ENCODE measurements at places on chromosomes 5 and 9.
A peak's percentile ranks its signal among the peaks of the same experiment; 100 is the strongest.

- no peak for DNase-seq
These were observed 109.9 kb downstream of the UGCG start for GRCh38 chr9:112006361-112007020.

DNA sequence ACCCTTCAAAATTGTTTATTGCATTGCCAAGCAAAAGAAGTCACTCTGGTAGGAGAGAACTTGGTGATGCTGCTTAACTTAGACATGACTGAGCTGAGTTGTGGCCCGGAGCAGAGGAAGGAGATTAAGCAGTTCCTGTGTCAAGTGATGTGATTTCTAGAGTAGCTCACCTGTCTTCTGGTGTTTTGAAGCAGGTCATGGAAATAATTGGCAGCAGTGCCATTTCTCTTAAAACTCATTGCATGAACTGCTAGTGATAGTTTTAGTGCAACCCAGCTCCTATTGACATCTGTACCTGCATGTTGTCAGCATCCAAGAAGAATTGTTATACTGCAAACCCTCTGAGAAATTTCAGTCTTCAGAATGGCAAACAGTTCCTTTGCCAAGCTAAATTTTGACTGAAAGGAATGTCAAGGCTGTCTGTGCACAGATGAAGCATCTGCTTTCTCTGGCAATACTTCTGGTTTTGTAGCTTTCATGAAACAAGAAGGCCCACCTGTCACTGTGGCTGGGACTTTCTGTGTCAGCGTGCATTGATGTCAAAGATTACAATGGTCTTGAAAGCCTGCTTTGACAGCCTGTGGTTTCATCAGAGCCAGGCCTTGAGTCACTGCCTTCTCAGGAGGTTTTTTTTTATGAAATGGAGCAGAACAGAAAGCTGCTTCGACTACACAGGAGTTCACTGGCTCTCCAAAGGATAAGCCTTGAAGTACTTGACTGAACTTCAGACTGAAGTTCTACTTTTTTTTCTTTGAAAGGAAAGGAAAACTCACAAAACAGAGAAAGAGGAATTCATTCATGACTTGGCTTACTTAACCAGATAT, 90.6 kb downstream of the RALGPS1 start:
- no peak for DNase-seq

- DNase-seq = no peak
These were observed 137.8 kb downstream of the SPOCK1 start for GRCh38 chr5:137361280-137361679.

GRCh38 chr5:154514331-154514730, 36.3 kb upstream of the HAND1 start:
- peak; percentile 19 for DNase-seq

DNA sequence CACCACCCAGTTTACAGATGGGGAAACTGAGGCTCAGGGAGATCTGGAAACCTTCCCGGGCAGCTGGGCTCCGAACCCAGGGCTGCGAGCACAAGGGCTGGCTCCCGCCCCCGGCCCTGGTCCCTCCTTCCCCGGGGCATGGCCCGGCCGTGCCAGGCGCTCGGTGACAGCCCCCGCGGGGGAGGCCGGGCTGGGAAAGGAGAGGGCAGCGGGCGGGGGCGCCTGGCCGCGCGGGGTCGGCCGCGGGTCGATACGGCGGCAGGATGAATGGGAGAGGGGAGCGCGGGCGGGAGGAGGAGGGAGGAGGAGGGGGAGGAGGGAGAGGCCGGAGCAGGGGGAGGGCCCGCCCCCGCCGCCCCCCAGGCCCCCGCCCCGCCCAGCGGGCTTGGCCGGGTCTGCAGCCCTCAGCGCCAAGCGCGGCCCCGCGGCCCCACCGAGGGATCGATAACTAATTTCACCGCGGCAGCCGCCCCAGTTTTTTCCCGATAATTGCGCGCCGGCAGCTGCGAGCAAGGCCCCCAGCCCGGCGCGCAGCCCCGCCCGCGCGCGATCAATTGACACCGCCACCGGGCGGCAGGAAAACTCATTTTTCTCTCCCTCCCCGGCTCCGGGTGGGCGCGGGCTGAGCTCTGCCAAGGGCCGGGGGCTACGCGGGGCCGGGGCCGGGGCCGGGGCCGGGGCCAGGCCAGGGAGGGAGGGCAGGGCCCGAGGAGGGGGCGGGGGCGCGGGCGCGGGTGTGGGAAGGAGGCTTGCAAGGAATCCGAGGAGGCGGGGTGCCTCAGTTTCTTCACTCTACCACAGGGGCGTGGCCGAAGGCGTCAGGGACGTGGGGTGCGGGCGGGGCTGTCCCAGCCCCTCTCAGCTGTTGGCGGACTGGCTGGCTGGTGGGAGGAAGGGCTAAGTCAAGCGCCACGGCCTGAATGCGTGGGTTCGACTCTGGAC, 52.1 kb downstream of the C9orf50 start:
- peak; percentile 72 for DNase-seq

DNA sequence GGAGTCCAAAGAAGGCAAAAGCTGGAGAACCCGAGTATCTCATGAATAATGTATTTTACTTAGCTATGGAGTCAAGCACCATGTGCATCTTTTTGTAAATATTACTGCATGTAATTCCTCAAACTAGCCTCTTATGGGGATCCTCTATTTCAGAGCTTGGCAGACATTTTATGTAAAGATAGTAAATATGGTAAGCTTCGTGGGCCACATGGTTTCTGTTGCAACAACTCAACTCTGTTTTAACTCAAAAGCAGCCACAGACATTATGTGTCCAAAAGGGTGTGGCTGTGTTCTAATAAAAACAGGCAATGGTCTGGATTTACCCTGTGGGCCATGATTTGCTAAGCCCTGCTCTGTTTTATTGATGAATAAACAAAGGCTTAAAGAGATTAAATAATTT, 17.3 kb downstream of the DAPK1 start:
- DNase-seq = no peak

DNA sequence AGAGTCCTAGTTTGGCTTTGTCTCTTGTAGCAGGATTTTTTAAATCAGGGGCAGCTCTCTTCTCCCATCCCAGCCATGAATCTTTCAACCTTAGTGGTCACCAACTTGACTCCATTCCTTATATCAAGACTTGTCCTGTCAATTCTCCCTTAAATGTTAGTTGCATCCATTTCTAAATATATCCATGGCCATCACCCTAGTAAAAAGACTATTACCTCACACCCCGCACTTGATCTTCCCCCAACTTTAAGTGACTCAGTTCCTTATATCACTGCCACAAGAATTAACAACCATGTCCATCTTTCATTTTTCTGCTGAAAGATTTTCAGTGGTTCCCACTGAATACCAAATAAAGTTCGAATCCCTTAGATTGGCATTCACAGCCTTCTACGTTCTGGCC, 67.0 kb downstream of the STX17 start:
- DNase-seq = no peak

- no peak for DNase-seq
These were observed 178.5 kb downstream of the ADAMTS12 start for GRCh38 chr5:33713136-33713765.

DNA sequence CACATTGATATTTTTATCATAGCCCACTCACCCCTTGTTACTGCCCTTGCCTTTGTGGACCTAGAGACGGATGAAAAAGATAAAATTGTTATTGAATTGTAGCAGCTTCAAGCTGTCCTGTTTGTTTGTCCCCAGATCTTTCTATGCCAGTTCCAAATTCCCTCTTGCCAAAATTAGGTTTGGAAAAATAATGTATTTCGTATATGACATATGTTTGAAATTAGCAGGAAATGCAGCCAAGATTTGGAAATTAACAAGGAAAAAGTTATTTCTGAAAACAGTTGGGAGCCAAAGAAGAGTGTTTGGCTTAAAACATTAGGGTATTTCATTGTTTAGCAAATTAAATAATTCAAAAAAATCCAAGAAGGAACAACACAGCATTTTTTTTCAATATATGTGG, 33.5 kb downstream of the SPATA31D1 start:
- DNase-seq = no peak

- DNase-seq = no peak
These were observed 134.6 kb downstream of the EDIL3 start for GRCh38 chr5:84249918-84250630.

DNA sequence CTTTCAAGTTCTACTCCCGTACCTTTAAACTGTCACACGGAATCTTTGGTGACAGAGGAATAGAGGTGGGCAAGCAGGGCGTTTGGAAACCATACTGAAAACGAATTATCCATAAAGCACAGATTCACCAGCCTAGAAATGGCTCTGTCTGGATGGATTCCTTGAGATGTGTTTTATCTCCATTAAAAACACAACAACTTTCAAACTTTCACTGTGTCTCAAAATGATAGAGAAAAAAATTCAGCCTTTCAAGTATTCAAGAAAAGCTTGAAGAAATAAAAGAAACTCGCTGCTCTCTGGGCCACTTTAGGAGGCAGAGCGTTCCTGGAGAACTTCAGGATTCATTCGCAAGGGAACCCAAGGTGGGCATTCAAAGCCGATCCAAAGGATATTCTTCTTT, 589 bp upstream of the THBS4 start:
- no peak for DNase-seq

DNA sequence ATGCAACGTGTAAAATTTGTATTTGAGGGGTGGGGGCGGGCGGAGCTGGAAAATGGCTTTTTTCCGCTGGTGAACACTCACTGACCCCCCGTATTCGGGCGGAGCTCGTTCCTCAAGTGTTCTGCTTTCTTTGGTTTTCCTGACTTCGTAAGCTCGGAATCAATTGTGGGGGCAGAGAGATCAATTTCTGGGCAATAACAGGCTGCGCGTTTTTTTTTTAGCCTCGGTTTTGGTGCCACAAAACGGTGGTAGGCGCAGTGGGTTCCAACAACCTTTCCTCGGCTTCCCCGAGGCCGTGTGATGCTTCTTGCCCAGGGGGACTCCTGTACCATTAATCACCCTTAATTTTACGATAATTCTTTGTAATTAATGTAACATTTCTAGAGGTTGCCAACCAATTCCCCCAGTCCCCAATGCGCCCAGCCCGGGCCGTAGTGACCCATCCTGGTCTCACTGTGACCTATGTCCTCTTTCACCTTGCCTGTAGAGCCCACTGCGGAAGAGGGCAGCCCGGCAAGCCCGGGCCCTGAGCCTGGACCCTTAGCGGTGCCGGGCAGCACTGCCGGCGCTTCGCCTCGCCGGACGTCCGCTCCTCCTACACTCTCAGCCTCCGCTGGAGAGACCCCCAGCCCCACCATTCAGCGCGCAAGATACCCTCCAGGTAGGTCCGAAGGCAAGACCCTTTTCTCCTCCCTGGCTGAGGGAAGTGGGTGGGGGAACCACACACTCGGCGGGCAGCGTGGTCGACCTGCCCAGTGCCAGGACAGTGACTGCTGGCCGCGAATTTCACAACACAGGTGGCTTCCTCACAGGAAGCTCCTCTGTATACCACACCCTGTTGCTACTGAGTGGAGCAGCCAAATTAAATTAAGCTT, 3.7 kb downstream of the NR4A3 start:
- DNase-seq = peak; percentile 63

DNA sequence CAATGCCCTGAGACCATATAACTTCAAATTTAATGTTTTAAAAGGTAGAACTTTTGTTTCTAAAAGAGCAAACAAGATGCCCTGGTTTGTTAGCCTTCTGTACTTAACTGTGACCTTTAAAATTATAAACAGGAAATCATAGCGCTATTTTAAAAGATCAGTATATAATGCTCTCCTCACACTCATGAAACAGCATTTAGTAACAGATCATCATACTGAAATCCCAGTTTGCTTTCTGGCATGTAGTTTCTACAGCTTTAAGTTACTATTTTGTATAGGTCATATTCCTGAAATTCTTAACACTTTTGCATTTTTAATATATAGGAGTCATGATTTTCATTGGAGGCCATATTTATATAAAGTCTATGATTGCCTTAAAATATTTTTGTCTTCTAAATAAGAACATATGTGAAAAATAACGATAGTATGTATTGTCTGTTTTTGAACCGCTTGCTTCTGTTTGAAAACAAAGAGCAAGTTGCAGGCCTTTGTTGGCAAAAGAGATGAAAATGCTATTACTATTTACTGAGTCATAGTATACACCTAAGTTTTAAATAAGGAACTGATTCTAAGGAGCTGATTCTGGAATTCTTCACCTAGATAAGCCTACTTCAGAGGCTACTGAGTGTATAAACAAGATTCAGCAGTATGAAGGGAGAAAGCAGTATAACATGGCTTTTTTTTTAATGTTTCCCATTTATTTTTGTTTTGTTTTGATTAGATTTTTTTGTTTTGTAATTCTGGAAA, 20.5 kb downstream of the SRFBP1 start:
- no peak for DNase-seq

DNA sequence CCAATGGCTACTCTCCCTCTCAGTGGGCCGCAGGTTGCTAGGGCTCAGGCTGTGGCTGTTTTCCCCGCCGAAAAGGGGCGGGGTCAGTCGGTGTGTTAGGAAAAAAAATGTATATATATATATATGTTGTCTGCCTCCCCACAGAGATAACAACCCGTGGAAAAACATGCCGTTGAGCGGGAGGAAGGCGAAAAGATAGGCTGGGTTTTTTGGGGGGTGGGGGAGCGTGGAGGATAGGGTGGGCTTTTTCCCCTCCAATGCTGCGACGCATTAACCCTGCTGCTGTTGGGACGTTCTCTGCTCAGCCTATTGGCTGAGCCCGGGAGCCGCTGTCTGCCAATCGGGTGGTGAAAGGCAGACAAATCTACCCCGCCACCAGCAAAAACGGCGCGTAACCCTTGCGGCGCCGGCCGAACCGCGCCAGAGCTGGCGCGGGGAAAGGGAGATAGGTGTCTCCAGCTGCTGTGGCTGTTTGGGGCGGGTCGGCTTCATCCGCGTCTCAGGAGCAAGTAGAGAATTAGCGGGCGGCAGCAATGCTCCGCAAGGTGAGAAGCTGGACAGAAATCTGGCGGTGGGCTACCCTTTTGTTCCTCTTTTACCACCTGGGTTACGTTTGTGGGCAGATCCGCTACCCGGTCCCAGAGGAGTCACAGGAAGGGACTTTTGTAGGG, at the start of gene PCDHGC4:
TSS of gene PCDHGC4 (plus strand) at position 390 of the 671 bp plus-strand sequence. CDS start at position 534, 144 bp downstream.
- no peak for DNase-seq

DNA sequence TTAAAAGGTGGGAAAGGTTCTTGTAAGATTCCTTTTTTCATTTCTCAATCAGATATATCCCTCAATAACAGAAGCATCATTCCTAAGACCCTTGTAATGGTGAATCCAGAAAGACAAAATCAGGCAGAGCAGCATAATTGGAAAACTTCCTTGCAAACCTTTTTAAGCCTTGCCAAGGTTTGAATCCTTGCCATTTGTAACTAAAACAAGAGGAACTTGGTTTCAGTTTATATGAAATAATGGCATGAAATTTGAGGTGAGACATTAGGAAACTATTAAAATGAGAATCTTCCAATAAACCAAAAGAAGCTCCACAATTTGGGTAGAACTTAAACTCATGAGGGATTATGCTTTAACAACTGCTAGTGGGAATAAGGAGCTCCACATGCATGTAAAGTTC, 384.7 kb upstream of the SMC2 start:
- no peak for DNase-seq

- DNase-seq = no peak
These were observed 29.9 kb downstream of the TUT7 start for GRCh38 chr9:86324308-86324707.

- DNase-seq = no peak
These were observed 27.5 kb downstream of the ASS1 start for GRCh38 chr9:130472184-130472705.

DNA sequence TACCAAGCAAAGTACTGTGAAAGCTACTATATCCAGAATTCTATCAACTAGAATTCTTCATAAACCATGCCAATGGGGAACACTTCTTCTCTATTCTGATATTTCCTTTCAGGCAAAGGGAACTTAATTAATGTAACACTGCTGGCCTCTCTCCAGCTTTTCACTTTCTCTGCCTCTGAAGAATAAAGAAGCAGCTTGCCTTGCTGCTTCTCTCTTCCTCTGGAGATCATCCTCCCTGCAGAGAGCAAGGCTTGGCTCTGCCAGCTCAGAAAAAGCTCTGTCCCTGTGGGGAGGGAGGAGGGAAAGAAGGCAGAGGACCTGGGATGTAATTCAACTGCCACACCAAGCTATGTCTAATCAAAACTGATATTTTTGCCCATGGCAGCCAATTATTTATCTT, 6.5 kb downstream of the CTNND2 start:
- no peak for DNase-seq

GRCh38 chr9:23543419-23543818, 282.6 kb downstream of the ELAVL2 start:
- no peak for DNase-seq
